Upper lobe of right lung (tissue), 1 donor: ENCODE measurements at places on chromosomes 16 and 17. TPM values are rescaled to one million over a fixed set of nuclear protein-coding genes. Genes with fewer than 3 reads are reported as not detected.

NLGN2 gene
- 11.7 TPM for total RNA-seq

TSNAXIP1 gene
- 0.55 TPM for total RNA-seq

C16orf46 gene
- total RNA-seq, result 1.5 TPM

GRCh38 chr16:50960517-50961202 lies 190.4 kb downstream of the SALL1 start:
- H3K4me1 ChIP-seq, result no peaks in the 10 kb centered on the region
- H3K27ac ChIP-seq, result no peak overlapping the region
- no peaks in the 10 kb centered on the region for H3K27me3 ChIP-seq
- DNase-seq, result no peak

GRCh38 chr16:56792967-56793366 lies 63.0 kb downstream of the NUP93 start:
- H3K4me3 ChIP-seq, result no peak overlapping the region
- H3K36me3 ChIP-seq, result no peaks in the 10 kb centered on the region
- no peaks in the 10 kb centered on the region for H3K27me3 ChIP-seq
- H3K27ac ChIP-seq, result no peak overlapping the region
- no peak for DNase-seq

- no peak for DNase-seq
- peaks cover 8% of the 10 kb centered on the region for H3K4me1 ChIP-seq
- no peaks in the 10 kb centered on the region for H3K36me3 ChIP-seq
Measured at GRCh38 chr17:72592967-72593325, 472.1 kb downstream of the SOX9 start.

DNA sequence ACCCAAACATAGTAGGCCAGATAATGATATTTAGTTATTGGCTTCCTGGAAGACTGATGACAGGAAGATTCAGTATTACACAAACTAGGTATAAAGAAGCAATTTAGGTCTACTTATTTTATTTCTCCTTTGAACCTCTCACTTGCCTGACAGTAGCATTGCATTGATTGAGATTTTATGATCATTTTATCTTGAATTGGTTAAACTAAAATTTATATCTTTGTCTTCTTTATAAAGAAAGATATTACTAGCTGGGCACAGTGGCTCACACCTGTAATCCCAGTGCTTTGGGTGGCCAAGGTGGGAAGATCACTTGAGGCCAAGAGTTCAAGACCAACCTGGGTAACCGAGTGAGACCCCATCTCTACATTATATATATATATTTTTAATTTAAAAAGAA lies 14.4 kb downstream of the HLF start:
- no peaks in the 10 kb centered on the region for H3K27me3 ChIP-seq
- no peak overlapping the region for H3K4me3 ChIP-seq
- no peak overlapping the region for H3K27ac ChIP-seq
- peaks cover 57% of the 10 kb centered on the region for H3K4me1 ChIP-seq
- DNase-seq, result no peak

- DNase-seq, result no peak
- H3K4me1 ChIP-seq, result peaks cover 74% of the 10 kb centered on the region
- H3K27me3 ChIP-seq, result no peaks in the 10 kb centered on the region
- peak overlapping the region; percentile 36 for H3K27ac ChIP-seq
Measured at GRCh38 chr16:81473969-81474959, 29.7 kb downstream of the CMIP start.

DNA sequence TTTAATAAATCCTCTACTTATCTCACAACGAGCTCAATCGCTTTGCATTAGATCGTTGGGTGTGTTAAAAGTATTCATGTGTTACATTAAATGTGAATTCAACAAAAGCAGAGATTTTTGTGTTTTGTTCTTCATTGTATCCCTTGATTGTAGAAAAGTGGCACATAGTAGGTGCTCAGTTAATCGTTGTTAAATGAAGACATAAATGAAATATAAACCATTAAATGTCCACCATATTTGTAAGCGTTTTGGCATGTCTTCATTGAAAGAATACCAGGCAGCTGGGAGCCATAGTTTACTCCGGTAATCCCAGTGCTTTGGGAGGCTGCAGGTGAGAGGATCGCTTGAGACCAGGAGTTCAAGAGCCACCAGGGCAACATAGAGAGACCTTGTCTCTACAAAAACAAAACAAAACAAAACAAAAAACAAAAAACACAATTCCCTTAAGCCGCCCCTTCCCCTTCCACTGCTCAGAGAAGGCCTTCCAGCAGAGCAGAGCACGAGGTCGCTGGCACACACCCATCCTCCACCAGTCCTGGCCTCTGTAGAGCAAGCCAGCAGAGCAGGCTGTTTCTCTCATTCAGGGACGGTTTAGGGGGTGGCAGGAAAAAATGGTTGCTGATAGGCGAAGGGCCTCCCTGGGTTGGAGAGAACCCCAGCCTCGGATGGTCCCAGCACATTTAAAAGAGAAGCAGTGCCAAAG lies 673 bp upstream of the CHD9 start:
- no peaks in the 10 kb centered on the region for H3K27me3 ChIP-seq
- H3K4me3 ChIP-seq, result peak overlapping the region; percentile 75
- peaks cover 28% of the 10 kb centered on the region for H3K4me1 ChIP-seq
- peak; percentile 70 for DNase-seq
- H3K36me3 ChIP-seq, result no peaks in the 10 kb centered on the region

DNA sequence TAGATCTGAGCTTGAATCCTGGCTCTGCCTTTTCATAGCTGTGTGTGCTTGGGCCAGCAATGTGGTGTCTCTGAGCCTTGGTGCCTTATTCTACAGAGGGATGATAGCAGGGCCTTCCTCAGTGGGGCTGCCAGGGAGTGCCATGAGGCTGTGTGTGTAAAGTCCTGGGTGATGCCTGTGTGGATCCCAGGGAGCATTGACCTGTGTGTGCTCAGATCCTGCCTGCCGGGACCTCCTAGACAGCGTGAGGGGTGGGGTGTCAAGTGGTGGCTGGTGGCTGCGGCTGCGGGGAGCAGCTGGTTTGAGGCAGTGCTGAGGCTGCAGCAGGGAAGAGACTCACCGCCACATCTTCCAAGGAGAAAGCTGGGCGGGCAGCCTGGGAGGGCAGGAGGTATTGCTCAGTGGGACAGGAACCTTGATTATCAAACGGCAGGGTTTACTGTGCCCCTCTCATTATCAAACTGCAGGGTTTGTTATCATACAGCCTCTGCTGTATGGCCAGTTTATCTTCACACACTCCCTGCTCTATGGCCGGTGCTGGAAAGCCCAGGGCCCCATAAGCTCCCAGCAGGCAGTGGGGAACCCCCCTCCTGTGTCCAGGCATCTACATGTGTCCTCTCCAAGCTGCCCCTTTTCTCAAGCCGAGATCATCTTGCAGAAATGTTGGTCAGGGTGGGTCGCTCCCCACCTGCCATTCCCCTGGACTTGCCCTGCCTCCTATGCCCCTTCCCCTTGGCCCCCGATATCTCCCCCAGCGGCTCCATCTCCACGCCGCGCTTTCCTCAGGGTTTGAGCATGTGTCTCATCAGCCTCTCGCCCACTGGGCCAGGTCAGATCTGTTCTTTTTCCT lies 3.1 kb upstream of the ADCY7 start:
- H3K27ac ChIP-seq, result no peak overlapping the region
- no peaks in the 10 kb centered on the region for H3K27me3 ChIP-seq
- no peak overlapping the region for H3K4me3 ChIP-seq
- no peaks in the 10 kb centered on the region for H3K36me3 ChIP-seq
- DNase-seq, result no peak

DNA sequence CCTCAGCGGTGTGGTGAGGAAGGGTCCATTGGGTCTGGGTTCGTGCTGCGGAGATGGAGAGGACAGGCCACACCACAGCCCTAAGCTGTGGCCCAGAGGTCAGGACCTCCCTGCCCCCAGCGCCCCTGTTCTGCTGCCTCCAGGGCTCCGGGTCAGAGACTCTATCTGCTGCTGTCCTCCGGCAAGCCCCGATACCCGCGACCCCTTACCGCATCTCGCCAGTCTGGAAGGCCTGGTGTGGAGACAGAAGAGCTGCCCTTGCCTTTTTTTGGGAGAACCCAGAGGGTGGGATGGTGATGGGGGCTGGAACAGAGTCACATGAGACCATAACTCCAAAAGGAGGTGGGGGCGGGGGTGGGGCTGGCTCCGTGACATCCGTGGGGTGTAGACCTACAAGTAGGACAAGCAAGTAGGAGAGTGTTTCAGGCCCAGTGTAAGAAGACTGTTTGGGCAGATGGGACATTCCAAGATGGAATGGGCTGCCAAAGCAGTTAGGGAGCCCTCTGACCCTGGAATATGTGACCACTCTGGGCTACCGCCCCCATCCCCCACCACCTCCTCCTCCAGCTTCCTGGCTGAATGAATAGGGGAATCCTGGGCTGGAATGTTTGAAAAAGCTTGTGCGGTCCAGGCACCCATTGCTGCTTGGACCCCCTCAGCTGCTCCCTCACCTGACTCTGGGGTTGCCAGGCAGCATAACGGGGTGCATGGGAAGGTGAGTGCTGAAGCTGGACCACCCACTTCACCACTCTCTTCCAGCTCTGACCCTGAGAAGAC lies 1.4 kb downstream of the XYLT2 start:
- no peaks in the 10 kb centered on the region for H3K36me3 ChIP-seq
- H3K4me1 ChIP-seq, result peaks cover 13% of the 10 kb centered on the region
- DNase-seq, result peak; percentile 61
- no peaks in the 10 kb centered on the region for H3K27me3 ChIP-seq
- peak overlapping the region; percentile 90 for H3K4me3 ChIP-seq
- H3K27ac ChIP-seq, result peak overlapping the region; percentile 70

DNA sequence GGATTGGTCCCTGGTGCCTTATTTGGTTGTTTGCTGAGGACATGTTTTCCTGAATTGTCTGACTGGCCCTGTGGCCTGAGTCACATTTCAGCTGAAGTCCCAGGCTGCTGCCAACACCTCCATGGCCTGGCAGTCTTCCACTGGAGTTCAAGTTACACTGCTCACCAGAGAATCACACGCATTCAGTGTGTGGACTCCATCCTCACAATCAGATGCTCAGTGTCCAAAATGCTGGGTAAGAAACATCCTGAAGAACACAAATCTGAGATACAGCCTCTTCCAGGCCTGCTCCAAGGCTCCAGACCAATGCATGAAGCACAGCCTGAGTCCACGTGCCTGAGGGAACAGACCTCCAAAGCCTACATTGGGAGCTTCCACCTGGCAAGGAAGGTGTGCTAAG lies 19.2 kb downstream of the CD300LB start:
- H3K27ac ChIP-seq, result peak overlapping the region; percentile 25
- H3K36me3 ChIP-seq, result no peaks in the 10 kb centered on the region
- H3K4me3 ChIP-seq, result no peak overlapping the region
- DNase-seq, result no peak
- H3K27me3 ChIP-seq, result no peaks in the 10 kb centered on the region
